ENCODE measurements at places on chromosomes 2 and 18.

DNA sequence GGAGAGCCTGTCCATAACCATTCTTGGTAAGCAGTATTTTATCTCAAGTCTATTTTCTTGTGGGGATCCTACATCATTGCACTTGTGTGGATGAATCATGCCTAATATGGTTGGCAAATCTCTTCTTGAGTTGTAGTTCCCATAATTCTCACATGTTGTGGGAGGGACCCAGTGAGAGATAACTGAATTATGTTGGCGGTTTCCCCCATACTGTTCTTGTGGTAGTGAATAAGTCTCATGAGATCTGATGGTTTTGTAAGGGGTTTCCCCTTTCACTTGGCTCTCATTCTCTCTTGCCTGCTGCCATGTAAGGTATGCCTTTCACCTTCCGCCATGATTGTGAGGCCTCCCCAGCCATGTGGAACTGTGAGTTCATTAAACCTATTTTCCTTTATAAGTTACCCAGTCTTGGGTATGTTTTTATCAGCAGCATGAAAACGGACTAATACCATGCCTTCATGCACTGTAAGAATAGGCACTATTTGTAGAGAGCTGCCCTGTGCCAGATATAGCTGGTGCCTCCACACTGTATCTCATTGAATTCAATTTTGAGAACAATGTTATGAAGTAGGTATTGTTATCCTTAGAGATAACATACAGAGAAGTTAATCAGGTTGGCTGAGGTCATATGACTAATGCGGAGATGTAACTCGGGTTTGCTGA is 148.3 kb downstream of the PLCL1 start:
- no peak for DNase-seq

DNA sequence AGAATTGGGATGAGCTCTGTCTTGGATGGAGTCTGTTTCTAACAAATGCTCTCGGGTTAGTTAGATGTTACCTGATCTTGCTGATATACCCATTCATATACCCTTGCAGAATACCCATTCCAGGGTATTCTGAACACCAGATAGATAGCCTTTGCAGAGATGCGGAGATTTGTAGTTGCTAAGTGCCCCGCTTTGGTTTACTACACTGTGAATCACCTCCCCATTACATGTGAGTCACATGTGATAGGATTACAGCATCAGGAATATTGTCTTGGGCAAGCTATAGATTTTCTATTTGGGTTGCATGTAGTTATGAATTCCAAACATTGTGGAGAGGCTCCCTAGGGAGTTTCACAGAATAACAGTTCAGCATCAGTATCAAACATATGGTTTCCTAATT is 3.8 kb downstream of the VSNL1 start:
- DNase-seq: no peak

GRCh38 chr2:239441261-239442078 is 40.6 kb upstream of the HDAC4 start:
- DNase-seq: no peak

DNA sequence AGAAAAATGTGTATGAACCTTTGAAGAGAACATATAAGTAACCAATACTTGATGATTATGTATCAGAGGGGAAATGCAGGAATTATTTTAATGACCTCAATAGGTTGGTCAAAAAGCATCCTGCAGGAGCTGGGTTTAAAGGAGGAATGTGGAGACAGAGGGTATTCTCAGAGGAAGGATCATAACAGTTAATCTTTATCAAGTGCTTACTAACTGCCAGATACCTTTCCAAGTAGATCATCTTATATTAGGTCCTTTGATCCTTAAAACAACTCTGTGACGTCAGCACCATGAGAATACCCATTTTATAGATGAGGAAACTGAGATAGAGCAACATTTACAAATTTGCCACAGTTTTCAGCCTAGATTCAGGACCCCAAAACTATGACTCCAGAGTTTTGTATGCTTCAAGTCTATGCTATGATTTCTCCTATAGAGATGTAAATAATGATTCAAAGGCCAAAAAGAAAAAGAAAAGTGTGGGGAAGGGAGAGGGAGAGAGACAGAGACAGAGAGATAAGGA is 3.0 kb downstream of the RFTN2 start:
- no peak for DNase-seq

GRCh38 chr2:47697000-47697601 is 85.8 kb upstream of the MSH6 start:
- DNase-seq: no peak

- no peak for DNase-seq
Observed at GRCh38 chr18:486929-487740, 13.4 kb downstream of the COLEC12 start.

- no peak for DNase-seq
Observed at GRCh38 chr2:105287692-105288091, 41.8 kb downstream of the TGFBRAP1 start.

DNA sequence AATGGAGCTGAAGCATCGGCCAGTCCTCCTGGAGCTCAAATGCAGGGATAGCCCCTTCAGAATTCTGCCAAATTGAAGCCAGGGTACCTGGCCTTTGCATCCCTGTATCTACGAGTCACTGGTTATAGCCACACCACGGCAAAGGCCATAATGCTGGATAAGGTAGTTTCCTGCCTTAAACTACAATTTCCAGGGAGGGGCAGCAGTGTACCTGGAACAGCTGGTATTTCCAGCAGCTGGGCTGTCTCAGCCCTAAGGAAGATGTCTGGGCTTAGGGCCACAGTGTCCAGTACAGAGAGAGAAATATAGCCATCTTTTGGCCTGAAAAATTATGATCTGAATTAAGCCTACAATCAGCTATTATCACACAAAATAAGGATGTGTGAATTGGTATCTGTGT is 180.3 kb downstream of the GCA start:
- no peak for DNase-seq

GRCh38 chr2:43872151-43872550 is 33.4 kb downstream of the ABCG8 start:
- no peak for DNase-seq

GRCh38 chr2:119206201-119206600 is 17.4 kb upstream of the STEAP3 start:
- no peak for DNase-seq

GRCh38 chr2:25159949-25160348 is 8.4 kb downstream of the POMC start:
- DNase-seq: no peak

DNA sequence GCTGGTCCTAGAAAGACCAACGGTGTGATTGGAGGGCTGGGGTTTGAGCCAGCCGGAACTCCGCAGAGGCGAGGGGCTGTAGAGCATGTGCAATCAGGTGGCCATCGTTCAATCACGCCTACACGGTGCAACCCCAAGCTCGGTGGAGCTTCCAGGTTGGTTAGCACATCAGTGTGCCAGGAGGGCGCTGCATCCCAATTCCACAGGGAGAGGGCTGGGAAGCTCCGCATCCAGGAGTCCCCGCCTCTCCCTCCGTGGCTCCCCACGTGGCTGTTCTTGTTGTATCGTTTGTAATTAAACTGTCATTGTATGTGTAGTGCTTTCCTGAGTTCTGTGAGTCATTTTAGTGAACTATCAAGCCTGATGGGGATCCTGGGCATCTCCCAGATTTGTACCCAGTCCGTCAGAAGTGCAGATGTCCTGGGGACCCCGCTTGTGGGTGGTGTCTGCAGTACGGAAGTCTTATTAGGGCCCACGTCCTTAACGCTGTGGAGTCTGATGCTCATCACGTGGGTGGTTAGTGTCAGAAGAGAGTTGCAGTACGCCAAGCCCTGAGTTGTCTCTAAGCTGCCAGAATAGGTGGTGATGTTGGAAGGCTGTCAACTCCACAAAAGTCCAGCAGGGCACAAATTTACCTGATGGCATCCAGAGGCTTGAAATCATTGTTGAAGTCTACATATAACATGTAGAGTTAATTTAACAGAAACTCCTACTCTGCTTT is 20.6 kb upstream of the AMMECR1L start:
- no peak for DNase-seq

DNA sequence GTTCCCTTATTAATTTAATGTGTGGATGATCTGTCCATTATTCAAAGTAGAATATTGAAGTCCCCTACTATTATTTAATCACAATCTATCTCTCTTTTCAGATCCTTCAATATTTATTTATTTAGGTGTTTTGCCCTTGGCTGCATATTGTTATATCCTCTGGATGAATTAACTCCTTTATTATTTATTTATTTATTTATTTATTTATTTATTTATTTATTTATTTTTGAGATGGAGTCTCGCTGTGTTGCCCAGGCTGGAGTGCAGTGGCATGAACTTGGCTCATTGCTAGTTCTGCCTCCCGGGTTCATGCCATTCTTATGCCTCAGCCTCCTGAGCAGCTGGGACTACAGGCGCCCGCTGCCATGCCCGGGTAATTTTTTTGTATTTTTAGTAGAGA is 776.6 kb upstream of the NXPH2 start:
- DNase-seq: no peak

GRCh38 chr2:241049739-241050623 is 51.6 kb downstream of the SNED1 start:
- DNase-seq: no peak

- no peak for DNase-seq
Observed at GRCh38 chr2:48144777-48145176, 238.5 kb upstream of the FBXO11 start.

- no peak for DNase-seq
Observed at GRCh38 chr2:223648755-223649154, 46.6 kb upstream of the SCG2 start.

DNA sequence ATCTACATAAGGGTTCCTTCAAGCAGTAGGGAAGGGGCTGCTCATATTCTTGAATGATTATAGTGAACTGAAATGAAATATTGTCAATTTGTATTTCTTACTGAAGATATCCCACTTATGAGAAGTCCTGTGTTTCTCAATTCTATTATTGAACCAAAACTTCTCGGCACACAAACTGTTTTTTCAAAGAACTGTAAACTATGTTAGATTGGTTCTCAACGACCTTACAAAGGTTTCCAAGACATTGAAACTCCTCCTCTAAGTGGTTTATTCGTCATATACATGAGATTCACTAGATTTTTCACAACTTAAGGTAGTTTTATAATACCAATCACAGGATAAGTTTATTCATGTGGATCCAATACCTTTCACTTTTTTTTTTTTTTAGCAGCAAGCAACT is 1.4 kb downstream of the CCL20 start:
- DNase-seq: no peak

DNA sequence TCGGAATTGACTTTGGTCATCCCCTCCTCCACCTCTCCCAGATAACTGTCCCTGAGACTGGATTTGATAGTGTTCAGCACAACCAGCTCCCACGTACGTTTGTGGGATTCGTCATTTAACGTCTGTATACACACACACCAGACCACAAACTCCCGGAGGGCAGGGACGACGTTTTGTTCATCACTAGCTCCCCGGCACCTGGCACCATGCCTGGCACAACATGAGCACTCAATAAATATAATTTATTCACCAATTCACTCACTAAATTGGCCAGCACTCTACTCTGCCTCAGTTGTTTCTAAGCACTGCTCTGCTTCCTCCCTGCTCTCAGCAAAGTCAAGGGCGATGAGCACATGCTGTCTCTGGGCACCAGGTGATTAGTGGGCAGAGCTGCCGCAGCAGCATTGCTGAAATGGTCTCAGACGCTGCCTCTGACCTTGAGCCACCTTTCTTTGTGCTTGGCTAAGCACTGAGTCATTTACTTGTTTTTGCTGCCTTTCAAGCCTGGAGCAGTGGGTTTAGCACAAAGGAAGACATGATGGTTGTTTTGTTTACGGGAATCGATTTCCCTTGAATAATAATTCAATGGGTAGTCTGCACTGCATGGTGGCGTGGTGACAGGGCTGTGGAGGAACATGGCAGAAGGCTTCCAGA is 19.3 kb upstream of the LOXHD1 start:
- no peak for DNase-seq

GRCh38 chr2:95376311-95377215 is 25.9 kb upstream of the FAHD2A start:
- no peak for DNase-seq

GRCh38 chr2:103594823-103595222 is 833.0 kb downstream of the TMEM182 start:
- DNase-seq: no peak

DNA sequence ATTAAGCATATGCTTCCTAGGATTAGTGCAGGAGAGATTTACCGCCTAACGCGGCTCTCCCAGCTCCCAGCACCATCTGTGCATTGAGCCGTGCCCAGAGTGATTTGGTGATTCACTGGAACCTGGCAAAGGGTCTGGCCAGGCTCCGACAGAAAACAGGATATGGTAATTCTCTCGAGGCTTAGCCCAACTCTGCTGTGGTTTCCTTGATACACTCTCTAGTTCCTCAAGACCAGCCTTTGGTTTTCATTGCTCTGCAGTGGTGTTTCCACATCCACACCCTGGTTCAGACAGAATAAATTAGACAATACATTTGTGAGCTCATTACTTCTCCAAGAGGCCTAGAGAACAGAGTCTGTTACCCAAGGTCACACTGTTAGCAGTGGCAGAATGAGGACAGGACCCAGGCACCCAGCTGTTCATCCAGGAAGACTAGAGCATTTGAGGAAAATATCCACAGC is 23.0 kb upstream of the SMAD2 start:
- DNase-seq: no peak

- no peak for DNase-seq
Observed at GRCh38 chr2:76501641-76502040, 790.9 kb upstream of the GCFC2 start.

DNA sequence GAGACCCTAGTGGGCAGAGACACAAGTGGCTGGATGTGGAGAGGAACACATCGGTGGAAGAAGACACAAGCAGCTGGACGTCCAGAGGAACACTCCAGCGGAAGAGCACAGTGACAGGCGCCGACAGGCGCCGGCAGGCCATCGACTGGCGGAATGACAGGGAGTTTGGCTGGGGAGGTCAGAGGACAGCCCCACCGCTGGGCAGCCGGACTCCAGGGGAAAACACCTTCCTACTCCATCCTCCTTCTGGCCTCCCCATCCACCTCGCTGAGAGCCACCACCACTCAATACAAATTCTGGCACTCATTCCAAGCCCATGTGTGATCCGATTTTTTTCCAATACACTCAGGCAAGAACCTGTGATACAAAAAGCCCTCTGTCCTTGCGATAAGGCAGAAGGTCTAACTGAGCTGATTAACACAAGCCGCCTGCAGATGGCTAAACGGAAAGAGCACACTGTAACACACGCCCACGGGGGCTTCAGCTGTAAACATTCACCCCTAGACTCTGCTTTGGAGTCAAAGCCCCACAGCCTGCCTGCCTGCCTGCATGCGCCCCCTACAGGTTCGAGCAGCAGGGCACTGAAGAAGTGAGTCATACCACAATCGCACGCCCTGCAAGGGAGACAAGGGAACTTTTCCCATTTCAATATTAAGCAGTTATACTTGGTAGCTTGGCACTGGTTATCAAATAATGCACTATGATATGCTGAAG is 50.2 kb upstream of the LRP1B start:
- no peak for DNase-seq
